ENCODE measurements at places on chromosomes 6 and 20.

DNA sequence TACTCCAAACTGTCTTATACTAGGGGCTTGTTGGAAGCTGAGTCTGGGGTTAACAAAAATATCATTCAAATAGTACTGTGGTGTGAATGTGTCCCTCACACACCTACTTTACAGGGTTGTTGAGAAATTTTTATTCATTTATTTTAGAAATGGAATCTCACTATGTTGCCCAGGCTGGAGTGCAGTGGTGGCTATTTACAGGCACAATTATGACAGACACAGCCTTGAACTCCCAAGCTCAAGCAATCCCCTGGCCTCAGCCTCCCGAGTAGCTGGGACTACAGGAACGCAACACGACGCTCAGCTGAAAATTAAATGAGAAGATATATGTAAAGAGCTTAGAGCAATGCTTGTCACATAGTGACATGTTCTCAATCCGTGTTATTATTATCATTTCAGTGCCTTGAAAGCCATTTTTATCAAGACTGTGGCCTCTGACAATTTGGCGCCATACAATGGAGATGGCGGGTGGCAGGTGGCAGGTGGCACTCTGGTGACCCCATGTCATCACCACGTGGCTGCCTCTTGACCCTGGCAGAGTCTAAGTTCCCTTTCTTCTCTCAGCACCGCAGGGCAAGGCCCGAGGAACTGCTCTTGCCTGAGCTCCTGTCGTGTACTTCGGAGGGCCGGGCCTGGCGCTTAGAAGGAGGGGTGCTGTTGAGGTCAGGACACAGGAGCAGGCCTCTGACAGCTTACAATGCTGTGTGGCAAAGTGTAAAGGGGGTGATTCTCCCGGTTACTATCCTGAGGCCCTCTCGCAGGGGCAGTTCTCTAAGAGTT is 64.5 kb downstream of the STX11 start:
- DNase-seq: no peak

- no peak for DNase-seq
Observed at GRCh38 chr6:156974830-156975261, 197.7 kb downstream of the ARID1B start.

- no peak for DNase-seq
Observed at GRCh38 chr6:157337751-157338150, 14.4 kb upstream of the TMEM242 start.

DNA sequence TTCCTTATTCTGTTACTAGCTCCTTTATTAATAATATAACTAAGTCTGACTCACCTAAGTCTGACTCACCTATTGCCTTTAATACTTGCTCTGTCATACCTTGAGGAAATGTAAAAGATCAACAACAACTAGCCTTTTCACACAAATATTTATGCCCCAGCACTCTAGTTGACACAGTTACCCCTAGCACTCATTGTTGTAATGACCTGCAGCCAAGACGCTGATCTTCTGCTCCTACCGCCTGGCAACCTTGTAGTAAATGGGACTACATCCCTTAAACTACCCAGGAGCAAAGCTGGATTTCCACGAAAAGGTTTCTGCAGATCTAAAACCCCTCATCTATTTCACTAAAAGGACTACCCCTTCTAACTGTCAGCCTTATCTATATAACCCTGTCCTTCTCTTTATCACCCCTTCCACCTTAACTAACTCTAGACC is 90.0 kb downstream of the PLG start:
- no peak for DNase-seq

- DNase-seq: no peak
Observed at GRCh38 chr20:50930139-50930975, 880 bp downstream of the ADNP start.

- DNase-seq: no peak
Observed at GRCh38 chr6:4153514-4153985, 18.2 kb upstream of the ECI2 start.
